ENCODE measurements at places on chromosomes 4 and X. TPM values are rescaled to one million over a fixed set of nuclear protein-coding genes. Genes with fewer than 3 reads are reported as not detected.

Gene SOD3
- 69.8 TPM for total RNA-seq

Gene TLR1
- 5.0 TPM for total RNA-seq

Gene PNMA3
- 1.8 TPM for total RNA-seq

Gene EGFL6
- total RNA-seq = not detected

Gene HHIP
- total RNA-seq = not detected

Gene P2RY10
- total RNA-seq = 0.20 TPM

Gene DMP1
- total RNA-seq = not detected

Gene ARHGAP36
- total RNA-seq = not detected

Gene STS
- 4.7 TPM for total RNA-seq

Gene SLC25A6
- 172 TPM for total RNA-seq

Gene CITED1
- not detected for total RNA-seq

Gene VSIG1
- not detected for total RNA-seq

Gene TCEAL5
- total RNA-seq = 0.22 TPM

Gene IL2
- total RNA-seq = not detected

Gene EDA
- 12.8 TPM for total RNA-seq

Gene COL4A6
- total RNA-seq = 9.1 TPM

Gene DRP2
- 0.05 TPM for total RNA-seq

Gene DACH2
- total RNA-seq = not detected

Gene EREG
- total RNA-seq = 3.2 TPM

Gene STPG2
- 0.15 TPM for total RNA-seq

Gene SYN1
- 9.4 TPM for total RNA-seq

Gene HTT-AS
- not detected for total RNA-seq

Gene FATE1
- not detected for total RNA-seq

Gene GAGE12D
- not detected for total RNA-seq

Gene VEGFC
- total RNA-seq = 6.9 TPM

Gene HELT
- not detected for total RNA-seq

Gene SMARCA5
- total RNA-seq = 31.1 TPM

Gene CSAG1
- not detected for total RNA-seq

Gene FAM184B
- not detected for total RNA-seq

Gene SLC26A1
- not detected for total RNA-seq

Gene CNGA1
- total RNA-seq = not detected

Gene MAOB
- total RNA-seq = 126 TPM

Gene GAB3
- 14.1 TPM for total RNA-seq

Gene AMMECR1
- 1.7 TPM for total RNA-seq

Gene TLR10
- not detected for total RNA-seq

Gene ADGRL3
- total RNA-seq = 5.1 TPM

Gene TCEAL6
- total RNA-seq = not detected

Gene ZFP92
- 0.57 TPM for total RNA-seq
